ENCODE measurements at places on chromosomes 2 and 18.

DNA sequence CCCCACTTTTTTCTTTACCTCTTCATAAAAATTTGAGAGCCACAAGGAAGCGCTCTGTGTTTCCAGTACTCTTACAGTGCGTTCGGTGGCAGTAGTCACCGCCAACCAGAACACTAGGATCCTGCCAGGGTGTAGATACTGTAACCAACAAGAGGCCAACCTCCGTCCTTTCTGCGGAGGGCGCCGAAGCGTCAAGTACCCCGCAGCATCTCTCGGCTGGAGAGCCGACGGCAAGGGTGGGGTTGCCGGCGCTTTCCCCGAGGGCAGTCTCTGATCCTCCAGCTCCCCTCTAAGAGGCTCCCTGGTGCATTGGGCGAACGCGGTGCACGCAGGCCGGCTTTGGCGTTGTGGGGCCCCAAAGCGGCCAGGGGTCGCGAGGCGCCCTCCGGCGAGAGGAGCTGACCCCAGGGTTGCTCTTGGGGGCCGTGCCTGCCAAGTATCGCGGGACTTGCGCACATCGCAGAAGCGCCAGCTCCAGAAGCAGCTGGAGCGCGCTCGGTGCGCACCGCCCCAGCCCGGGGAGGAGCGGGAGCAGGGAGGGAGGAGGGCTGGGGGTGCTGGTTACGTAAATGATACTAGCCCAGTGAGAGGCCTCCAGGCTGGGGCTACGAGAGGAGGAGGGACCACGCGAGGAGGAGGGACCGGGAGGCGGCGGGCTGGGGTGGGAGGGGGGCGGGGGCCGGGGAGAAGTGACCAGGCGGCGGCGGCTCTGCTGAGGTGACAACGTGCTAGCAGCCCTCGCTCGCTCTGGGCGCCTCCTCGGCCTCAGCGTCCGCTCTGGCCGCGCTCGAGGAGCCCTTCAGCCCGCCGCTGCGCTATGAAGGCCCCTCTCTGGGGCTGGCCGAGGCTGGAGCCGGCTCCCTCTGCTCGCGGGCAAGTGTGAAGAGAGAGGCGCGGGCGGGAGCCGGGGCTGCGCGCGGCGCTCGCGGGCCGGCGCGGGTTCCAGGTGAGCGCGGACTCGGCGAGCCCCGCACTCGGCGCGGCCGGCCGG is at the start of gene GALNT13:
Gene GALNT13 (plus strand): TSS at position 692 of the 991 bp plus-strand sequence.
- DNase-seq = peak; percentile 22

DNA sequence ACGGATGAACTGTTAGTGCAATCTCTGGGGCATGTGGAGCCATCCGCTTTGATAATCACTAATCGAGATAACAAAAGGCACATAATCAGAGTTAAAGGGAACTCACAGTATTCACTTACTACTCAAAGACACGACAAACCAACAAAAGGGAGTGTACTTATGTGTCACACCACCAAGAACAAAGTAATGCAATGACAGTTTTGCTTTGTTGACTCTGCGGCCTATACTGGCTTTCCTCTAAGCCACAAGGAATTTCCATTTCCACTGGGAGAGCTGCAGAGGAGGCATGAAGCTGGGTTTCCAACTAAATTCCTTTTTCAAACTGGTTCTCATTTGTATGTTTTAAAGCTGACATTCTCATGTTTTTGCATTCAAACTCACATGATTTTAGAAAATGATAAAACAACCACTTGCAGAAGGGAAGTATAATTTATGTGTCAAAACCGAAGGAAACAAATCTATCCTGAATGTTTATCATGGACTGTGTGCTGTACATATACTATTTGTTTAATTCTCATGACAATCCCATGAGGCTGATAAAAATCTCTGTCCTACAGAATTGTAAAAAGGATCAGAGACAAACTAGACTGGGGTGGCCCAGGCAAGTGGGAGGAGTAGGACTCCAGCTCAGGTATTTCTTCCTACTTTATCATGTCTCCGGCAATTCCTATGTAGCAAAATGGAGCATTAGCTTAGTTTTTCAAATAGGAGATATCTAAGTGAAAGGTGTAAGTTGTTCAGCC is 149.6 kb upstream of the SMAD7 start:
- DNase-seq = no peak

- no peak for DNase-seq
Observed at GRCh38 chr2:219723311-219723710, 95.9 kb downstream of the SLC4A3 start.

GRCh38 chr2:30894498-30895119 is 87.4 kb upstream of the CAPN13 start:
- no peak for DNase-seq

DNA sequence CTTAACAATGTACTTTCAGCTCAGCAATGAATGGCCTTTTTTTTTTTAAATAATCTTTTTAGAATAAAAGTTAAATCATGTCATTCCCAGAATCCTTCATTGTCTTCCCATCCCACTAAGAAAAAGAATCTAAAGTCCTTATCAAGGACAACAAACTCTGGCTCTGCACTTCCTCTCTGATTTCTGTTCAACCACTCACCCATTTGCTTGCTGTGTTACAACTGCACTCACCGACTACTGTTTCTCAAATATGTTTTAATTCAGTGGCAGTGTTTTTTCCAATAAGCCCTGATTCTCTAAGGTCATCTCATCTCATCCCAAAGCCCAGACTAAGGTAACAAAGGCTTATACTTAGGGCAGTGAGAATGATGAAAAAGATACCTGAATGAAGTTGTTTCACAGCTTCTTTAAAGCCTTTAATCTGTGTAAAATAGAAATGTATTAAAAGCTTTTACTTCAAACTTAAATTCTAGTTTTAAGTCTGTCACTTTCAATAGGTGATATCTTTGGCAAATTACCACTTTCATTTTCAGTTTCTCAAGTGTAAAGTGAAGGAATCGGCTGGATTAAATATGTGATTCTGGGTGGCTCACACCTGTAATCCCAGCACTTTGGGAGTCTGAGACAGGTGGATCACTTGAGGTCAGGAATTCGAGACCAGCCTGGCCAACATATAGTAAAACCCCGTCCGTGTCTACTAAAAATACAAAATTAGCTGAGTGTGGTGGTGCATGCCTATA is 87.6 kb downstream of the RBBP8 start:
- DNase-seq = no peak

GRCh38 chr2:217469203-217469810 is 533.5 kb downstream of the TNS1 start:
- no peak for DNase-seq

GRCh38 chr2:37402636-37403035 is 58.2 kb downstream of the QPCT start:
- no peak for DNase-seq

GRCh38 chr2:199439066-199439465 is 18.7 kb downstream of the SATB2 start:
- no peak for DNase-seq

- DNase-seq = no peak
Observed at GRCh38 chr18:11747731-11748130, 58.7 kb downstream of the GNAL start.

DNA sequence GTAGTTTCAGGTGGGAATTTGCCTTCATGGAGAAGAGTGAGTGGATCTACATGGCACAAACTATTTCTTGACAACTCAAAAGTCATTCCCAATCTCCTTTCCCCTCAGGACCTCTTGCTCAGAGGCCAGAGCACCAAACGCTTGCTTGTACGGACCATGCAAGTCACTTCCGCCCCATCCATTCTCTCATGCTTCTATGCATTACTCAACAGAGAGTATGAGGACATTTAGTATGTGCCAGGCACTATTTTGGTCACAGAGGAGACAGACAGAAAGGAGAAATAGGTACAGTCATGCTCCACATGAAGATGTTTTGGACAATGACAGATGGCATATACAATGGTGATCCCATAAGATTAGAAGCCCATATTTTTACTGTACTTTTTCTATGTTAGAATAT is 117.5 kb downstream of the ACTR3 start:
- DNase-seq = no peak

GRCh38 chr2:182448371-182448770 is 21.5 kb upstream of the PDE1A start:
- DNase-seq = no peak

DNA sequence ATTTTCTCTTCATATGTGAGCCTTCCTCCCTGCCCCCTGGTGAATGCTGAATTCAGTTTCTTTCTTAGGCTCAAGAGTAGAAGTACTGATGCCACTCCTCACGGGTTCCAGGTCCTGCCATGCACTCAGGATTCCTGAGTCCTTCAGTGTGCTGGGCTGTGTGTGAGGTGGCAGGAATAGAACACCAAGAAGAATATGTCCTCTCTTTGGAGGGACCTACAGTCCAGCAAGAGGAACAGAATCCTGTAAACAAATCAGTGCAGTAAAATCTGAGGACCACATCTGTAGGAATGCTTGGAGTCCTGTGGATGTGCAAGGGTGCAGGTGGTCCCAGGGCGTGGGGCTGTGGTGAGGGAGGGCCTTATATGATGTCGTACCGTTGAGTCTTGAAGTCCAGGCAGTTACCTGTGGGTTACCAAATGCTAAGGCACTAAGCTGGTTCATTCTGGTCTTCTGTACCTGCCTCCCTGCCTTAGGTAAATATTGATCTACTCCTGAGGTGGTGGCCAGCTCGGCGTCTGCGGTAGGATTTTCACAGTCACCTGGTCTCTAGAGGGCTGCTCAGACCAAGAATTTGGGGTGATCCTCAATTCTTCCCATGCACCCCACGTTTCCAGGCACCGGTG is 5.5 kb downstream of the ASAP2 start:
- no peak for DNase-seq

DNA sequence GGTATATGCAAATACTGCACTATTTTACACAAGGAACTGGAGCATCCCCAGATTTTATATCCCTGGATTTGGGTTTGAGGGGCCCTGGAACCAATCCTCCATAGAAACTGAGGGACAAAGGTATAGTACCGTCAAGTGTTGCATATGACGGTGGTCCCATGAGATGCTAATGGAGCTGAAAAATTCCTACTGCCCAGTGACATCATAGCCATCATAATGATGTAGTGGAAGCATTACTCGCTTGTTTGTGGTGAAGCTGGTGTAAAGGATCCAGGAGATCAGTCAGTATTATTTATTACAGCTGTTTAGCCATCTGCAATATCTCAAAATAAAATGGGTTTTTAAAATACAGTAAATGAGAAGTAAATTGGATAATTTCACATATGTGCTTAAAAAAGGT is 496.6 kb upstream of the HS6ST1 start:
- no peak for DNase-seq

GRCh38 chr2:44005846-44006245 is 10.1 kb upstream of the LRPPRC start:
- peak; percentile 17 for DNase-seq

DNA sequence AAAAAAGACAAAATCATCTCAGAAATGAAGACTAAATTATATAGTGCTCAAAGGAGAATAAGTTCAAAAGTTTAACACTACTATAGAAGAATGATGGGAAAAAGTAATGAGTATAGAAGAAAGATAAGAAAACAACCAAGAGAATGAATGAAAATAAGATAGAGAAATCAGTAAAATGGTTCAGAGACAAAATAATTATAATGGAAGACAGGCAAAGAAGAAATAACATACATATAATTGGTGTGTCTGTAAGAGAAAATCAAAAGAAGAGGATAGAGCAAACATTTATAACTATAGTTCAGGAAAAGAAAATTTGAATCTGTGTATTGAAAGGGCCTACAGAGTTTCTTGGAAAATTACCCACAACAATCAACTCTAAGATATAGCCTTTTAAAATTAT is 43.5 kb downstream of the DNAH6 start:
- DNase-seq = no peak

DNA sequence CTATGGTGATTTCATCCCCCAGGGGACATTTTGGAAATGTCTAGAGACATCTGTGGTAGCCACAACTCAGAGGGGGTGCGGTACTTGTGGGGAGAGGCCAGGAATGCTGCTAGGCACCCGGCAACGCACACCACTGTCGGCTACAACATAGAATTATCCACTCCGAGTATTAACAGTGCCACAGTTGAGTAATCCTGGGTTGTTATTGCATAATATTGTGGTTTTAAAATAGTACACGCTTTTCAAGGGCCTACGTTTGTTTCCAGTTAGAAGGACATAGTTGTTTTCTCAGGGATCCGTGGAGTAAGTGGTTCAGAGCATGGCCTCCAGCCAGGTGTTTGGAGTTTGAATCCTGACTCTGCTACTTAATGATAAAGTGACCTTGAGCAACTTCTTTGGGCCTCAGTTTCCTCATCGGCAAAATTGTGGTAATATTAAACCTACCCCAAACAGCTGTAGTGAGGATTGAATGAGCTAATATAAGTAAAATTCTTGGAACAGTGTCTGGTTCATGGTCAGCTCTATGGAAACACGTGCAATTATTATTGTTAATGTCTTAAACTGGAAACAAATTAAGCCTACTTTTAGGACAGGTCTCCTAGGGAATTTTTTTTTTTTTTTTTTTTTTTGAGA is 24.5 kb downstream of the CYP27A1 start:
- peak; percentile 95 for DNase-seq

GRCh38 chr2:104854498-104855220 is 744 bp downstream of the POU3F3 start:
- no peak for DNase-seq

DNA sequence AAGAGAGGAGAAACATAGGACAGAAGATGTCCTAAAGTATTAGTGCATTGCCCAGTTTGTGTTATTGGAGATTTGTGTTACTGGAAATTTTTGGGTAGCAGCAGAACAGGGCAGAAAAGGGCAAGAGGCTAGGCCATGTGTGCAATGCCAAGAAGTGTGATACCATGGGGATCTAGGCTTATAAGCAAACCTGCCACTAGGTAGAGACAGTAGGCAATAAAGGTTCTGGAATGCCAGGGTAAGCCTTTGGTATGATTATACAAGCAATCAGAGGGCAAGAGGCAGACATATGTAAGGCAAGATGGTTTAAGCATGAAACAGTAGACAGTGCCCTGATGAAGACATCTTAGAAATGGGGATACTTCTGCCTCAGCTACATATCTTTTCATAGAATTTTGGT is 12.3 kb upstream of the CERS6 start:
- DNase-seq = no peak

DNA sequence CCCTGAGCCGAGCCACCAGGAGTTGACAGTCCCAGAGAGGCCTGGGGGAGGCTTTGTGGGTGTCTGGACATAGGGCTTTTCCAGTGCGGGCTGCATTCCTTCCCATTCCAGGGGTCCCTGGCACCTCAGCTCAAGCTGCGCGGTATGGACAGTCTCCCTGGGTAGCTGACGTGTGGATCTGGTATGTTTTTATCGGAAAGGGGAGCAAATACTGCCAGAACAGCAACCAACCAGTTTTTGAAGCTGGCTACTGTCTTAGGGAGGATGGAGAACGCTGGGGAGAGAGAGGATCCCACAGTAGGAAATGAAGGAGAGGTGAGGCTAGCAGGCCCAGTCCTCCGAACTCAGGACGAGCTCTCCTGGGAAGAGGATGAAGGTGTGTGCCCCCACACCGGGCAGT is 103.8 kb upstream of the APCDD1 start:
- no peak for DNase-seq

GRCh38 chr18:24201699-24202687 is 63.1 kb downstream of the CABYR start:
- DNase-seq = no peak
